Urinary bladder (tissue), 4 donors: ENCODE measurements at places on chromosomes 12 and 14. TPM values are rescaled to one million over a fixed set of nuclear protein-coding genes. Genes with fewer than 3 reads are reported as not detected.

The SLCO1B1 gene
- total RNA-seq = not detected

The FGD6 gene
- total RNA-seq = 20.4 TPM

The RPL36AL gene
- total RNA-seq = 122 TPM

The ACSS3 gene
- 39.7 TPM for total RNA-seq

The RERG gene
- total RNA-seq = 38.4 TPM

The KCNH3 gene
- 0.58 TPM for total RNA-seq

The UNC79 gene
- total RNA-seq = 1.1 TPM

The SLCO1C1 gene
- total RNA-seq = 4.9 TPM

The KCNC2 gene
- total RNA-seq = 0.32 TPM

The IL22 gene
- total RNA-seq = not detected

The TMEM229B gene
- total RNA-seq = 3.0 TPM

The KCNA5 gene
- 2.9 TPM for total RNA-seq

The EIF2B2 gene
- total RNA-seq = 16.0 TPM

The HOXC10 gene
- total RNA-seq = 1.6 TPM

The SOX5 gene
- 61.4 TPM for total RNA-seq

The TAS2R9 gene
- 0.37 TPM for total RNA-seq

The GPD1 gene
- 2.2 TPM for total RNA-seq

The ZBTB42 gene
- 3.5 TPM for total RNA-seq

The RTL1 gene
- total RNA-seq = 0.37 TPM

The CCDC198 gene
- 2.0 TPM for total RNA-seq
